Peyer's patch (tissue), 4 donors: ENCODE measurements at places on chromosomes 1 and 21.
A peak's percentile ranks its signal among the peaks of the same experiment; 100 is the strongest.

DNA sequence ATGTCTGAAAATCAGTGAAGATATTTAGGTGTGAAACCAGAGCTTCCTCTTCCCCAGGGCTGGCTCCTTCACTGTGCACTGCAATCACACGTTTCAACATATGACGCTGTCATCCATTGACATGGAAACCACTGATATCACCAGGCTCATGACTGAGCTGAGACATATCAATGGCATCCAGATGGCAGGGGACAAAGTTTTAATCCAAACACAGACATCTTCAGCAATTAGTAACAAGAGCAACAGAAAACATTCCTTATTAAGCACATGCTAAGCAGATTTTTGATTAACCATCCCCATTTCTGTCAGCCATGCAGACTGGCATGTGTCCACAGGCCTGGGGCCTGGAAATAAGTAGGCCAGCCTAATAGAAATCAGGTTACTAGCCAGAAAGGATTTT lies 108.0 kb upstream of the ADAR start:
- no peak for DNase-seq

GRCh38 chr1:36855699-36856494 lies 178.4 kb downstream of the GRIK3 start:
- DNase-seq = no peak

GRCh38 chr1:205182930-205183329 lies 28.6 kb downstream of the DSTYK start:
- DNase-seq = no peak

DNA sequence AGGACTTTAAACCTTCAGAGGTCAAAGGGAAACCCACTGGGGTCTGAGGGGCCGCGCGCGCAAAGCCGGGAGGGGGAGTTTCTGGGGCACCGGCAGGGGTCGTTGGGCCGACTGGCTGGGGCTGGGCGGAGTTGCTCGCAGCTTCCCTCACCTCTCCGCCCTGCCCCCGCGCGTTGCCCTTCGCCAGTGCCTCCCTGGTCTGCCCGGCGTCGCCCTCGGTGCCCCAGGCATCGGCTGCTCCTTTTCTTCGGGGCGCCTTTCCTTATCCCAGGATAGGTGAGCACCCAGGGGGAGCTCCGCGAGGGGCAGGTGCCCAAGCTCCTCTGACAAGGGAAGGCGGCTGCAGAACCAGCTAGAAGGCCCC lies 390 bp upstream of the NGF start:
- DNase-seq = no peak

DNA sequence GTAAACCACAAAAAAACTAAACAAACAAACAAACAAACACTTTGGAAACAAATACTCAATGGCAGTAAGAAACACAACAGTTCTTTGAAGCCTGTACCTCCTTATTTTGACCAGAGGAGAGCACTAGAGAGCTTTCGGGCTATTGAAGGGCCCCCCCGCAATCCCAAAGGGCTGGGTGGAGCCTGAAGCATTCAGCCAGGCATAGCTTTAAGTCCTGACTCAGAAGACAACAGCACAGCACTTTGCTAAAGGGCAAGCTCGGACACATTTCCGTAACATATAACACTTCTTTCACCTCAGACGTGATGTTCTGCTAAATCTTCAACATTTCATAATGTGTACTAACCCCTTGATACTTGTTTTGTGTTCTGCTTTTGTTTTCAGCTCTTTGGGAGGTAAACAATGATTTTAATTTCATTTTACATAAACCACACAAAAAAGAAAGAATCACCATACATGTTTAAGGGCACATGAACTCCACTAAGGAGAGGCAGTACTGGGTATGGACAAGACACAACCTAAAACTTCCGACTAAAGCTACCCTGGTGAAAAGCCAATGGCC lies 9.7 kb upstream of the SHCBP1L start:
- DNase-seq = peak; percentile 70

- DNase-seq = peak; percentile 76
These were observed 58.2 kb downstream of the WLS start for GRCh38 chr1:68173936-68174737.

DNA sequence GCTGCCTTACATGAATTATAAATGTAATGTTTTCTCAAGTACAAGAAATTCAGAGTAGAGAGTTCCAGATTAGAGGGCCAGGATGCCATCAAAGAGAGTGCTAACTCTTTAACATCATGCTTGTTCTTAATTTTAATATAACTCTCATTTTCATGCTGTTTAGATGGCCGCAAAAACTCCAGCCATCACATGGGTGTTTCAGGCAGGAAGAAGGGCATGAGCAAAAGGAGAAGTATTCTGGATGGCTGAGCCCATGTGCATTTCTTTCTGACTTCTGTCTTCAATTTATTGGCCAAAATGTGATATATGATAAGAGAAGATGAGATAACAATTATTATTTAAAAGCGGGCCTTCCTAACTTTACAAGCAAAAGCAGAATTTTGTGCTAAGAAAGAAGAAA lies 1328.6 kb downstream of the MRPL39 start:
- DNase-seq = no peak

DNA sequence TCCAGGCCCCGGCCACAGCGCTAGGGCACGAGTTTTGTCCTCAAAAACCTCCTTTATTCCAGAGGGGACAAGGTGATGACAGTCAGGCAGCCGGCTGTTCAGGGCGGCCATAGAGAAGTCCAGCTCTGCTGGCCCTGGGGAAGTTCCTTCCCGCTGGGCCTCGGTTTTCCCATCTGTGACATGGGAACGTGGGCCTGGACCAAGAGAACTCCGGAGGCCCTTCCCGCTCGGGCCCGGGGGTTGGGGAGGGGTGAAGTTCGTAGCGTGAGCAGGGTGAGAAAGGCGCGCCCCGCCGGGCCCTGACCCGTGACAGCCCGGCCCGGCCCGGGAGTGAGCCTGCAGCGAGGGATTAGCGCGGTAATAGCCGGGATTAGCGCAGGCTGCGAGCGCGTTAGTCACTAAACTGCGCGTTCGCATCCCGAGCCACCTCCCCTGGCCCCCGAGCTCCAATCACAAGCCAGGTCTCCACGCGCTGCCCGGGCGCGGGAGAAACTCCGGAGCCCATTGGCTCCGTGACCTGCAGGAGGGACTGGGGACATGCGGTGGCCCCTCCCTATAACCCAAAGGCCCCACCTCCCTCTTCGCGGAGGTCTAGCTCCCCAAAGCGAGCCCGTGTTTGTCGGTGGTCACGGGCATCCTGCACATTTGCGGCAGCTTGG lies 29.8 kb upstream of the PADI2 start:
- no peak for DNase-seq

DNA sequence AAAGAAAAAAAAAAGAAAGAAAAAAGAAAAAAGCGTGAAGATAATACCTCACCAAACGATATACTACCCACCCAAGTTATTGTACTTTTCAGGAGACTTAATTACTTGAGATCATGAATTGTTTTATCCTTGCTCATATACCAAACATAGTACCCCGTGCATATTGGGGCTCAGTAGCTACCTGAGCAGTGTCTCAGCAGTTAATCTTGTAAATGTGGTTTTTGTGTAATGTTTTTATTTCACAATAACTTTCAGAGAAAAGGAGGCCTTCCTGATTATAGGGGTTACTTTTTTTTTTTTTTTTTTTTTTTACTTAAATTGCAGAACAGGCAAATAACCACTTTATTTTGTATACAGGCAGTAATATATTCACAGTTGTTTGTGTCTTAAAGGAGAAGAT lies 80.3 kb downstream of the OSBPL9 start:
- no peak for DNase-seq

- DNase-seq = no peak
These were observed 423 bp downstream of the URB1 start for GRCh38 chr21:32392299-32392879.

GRCh38 chr1:77889671-77890070 lies 1.2 kb downstream of the NEXN start:
- no peak for DNase-seq

DNA sequence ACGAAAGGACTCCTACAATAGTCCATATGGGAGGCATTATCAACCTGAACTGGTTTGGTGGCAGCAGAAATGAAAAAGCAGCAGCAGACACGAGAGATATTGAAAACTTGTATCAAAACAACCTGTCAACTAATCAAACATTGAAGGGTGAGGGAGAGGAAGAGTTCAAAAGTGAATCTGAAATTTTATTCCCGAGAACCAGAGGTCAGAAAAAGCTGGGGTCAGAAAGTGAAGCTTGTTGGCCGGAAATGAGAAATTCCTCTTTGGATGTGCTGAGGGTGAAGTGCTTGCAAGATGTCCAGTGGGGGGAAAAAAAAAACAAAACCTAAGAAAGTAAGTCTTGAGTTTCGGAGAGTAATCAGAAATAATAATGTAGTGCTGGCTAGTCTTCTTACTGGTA lies 1.9 kb upstream of the C4BPA start:
- DNase-seq = no peak
